DMS53 (cell line): ENCODE measurements at places on chromosomes 2 and 18.

DNA sequence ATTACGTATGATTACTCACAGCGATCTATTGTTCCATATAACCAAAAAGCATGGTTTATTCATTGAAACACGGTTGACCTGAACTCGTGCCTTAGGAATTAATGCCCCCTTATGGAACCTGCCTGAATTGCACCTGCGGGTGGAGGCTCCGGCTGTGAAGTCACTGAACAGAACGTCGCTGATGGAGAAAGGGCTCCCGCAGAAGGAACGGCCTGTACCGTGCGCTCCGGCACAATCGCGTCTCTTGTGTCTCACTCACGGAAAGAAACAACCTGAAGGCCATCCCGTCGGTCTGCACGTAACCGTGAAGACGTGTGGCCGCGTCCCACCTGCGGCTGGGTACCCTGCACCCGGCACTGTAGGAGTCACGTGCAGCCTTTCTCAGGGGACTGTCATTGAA, 133.1 kb downstream of the NFATC1 start:
- DNase-seq = peak; percentile 71

DNA sequence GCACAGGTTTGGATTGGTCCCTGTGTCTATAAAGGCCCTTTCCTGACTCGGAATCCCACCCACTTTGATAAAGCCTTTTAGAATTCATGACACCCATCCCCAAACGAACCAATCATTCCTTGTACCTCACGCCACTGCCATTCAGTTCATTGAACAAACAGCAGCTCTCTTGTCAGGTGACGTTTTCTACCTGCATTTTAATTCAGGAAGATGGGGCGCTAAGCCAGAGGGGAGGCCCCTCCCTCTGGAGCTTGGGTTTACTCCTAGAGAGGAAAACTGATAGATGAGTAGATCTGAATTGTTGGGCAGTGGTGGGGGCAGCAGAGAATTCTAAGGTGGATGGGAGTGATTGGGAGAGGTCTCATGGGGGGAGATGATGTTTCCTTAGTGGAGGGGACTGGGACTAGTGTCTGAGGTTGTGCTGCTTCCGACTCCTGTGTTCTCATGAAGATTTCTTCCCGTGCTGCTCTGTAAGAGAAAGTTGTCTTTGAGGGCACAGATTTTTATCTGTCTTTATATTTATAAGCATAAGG, 9.6 kb downstream of the RRM2 start:
- no peak for DNase-seq

DNA sequence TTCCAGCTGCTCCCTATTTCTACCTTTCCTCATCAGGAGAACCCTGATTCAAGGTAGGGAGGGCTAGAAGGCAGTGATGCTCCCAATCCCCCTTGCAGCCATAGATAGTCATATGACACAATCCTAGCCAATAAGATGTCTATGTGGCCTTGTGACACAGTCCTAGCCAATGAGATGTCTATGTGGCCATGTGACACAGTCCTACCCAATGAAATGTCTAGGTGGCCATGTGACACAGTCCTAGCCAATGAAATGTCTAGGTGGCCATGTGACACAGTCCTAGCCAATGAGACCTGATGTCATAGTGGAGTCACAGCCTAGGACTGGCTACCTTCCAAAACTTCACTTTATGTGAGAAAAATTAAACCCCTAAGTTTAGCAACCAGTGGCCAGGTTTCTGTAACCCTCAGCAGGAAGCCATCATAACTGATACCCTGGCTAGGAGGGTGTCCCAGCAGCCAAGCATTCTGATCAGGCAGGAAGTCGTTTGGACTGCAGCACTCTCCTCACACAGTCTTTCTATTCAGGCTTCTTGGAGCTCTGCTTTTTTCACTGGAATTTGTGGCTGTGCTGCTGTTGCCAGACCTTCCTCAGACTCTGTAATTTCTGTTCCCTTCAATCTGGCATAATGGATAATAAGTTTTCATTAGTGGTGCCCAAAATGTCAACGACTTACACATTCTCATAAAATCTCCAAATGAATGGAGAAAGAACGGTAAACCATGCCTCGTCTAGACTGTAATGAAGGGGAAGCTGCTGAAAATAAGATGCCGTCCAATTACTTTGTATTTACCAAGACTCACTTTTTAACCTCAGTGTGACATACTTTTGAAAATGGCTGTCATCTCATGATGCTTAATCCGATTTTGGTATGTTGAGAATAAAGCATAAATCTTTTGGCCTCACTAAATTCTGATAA, 165.0 kb upstream of the NCKAP5 start:
- DNase-seq = peak; percentile 0

GRCh38 chr2:9206991-9207640, 504 bp downstream of the ASAP2 start:
- peak; percentile 71 for DNase-seq

GRCh38 chr18:63951302-63951705, 2.2 kb downstream of the HMSD start:
- peak; percentile 32 for DNase-seq

- DNase-seq = no peak
Measured at GRCh38 chr18:12445554-12445953, 37.8 kb downstream of the PRELID3A start.

- DNase-seq = peak; percentile 41
Measured at GRCh38 chr2:16821692-16822091, 156.1 kb upstream of the CYRIA start.

DNA sequence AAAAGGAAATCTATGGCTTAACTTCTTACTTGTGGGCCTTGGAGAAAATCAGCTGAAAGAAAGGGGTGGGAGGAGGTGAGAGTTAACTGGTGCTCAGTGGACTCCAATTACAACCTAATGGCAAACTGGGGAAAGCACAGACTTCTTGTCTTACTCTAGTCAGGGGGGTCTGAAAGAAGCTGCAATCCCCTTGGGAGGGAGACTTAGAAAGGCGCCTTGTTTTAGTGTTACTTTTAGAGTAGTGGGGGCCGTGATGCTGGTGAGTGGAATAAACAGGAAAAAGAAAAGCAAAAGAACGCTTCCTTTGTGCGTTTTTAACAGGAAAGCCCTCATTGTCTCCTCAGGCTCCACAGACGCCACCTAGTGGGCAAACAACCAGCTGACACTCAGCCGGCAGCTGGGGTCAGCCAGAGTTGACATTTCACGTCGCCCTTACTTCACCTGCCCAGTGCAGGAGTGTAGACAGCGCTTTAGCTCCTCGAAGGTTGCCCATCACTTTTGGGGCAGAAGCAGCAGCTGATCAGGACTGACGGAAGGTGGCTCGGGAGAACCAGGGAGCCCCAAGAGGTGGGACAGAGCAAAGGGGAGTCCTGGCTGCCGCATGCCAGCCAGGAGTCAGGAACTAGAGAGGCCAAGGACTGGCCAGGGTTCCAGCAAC, 55.9 kb upstream of the GORASP2 start:
- DNase-seq = peak; percentile 95

GRCh38 chr18:50315100-50315871, 27.8 kb upstream of the CXXC1 start:
- no peak for DNase-seq

GRCh38 chr18:79938196-79938595, 13.3 kb downstream of the SLC66A2 start:
- DNase-seq = no peak

GRCh38 chr2:75421986-75422385, 138.8 kb downstream of the EVA1A start:
- no peak for DNase-seq

DNA sequence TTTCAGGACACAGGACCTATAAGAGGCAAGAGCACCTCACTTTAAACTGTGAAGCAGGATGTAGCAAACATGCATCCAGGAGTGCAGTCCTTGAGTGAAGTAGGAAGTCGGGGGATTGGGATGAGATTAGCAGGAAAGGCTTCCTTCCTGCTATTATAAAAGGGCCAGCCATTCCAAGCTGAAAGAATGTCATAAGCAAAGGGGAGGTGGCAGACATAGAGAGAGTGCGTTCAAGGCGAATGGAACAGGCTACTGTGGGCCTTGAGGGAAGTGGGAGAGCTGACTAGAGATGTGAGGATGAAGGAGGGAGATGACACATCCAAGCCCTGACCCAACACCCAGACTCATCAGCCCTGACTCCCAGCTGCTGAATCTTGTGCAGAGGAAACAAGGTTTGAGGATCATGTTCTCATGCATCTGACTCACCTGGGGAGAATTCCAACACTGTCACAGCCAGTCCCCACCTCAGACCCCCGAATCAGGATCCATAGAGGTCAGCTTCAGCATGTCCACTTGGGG, 63.9 kb downstream of the GYPC start:
- DNase-seq = peak; percentile 20

GRCh38 chr18:56565551-56566345, 72.6 kb downstream of the TXNL1 start:
- no peak for DNase-seq

- peak; percentile 63 for DNase-seq
Measured at GRCh38 chr18:8994603-8995002, 107.9 kb upstream of the NDUFV2 start.

- no peak for DNase-seq
Measured at GRCh38 chr2:204550751-204551511, 5.7 kb downstream of the PARD3B start.

GRCh38 chr18:56112013-56112749, 524.2 kb upstream of the TCF4 start:
- no peak for DNase-seq

DNA sequence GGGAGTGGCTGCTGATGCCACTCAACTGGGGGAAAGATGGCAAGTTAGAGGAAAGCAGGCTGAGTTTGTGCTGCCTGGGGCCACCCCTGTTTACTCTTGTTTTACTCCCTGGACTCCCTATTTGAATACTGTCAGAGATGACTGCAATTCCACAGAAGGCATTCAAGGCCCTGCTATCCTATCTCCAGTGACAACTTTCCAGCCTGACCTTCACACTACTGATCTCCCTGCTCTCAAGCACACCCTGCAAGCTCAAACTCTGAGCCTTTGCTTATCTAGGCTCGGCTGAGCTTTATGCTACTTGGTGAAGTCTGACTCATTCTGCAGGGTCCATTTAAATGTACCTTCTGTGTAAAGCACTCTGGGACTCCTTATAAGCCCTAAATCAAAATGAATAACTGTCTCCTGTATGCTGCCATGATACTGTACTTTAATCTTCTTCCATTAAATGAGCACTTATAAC, 39.3 kb upstream of the DSG1 start:
- peak; percentile 2 for DNase-seq
